ENCODE measurements at places on chromosomes 16 and 17.

DNA sequence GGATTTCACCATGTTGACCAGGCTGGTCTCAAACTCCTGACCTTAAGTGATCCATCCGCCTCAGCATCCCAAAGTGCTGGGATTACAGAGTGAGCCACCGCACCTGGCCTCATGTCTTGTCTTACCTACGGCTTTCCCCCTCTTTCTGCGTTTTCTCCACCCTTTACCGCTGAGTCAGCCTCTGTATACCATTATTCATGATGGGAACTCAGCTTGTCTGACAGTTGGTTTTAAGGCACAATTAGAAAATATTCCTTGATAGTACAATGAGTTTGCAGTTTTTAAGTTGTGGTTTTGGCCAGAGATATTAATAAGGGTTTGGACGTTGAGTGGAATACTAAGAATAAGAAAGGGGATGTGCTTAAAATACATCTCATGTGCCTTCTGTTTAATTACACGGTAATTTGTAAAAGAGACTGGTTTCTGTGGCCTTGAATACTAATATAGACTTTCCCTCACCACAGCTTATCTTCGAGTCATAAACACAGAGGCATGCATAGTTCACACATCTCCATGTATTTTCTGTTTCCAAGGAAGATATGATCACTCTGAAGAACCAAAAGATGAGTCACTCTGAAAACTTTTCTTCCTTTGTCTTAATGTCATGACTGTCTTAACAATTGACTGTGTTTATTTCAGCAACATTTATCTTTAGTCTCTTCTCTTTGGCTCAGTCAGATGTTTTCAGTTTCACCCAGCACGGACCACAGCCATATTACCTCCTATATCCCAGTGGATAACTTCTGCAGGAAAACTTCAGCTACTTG is 54.4 kb downstream of the PITPNC1 start:
- no peak for DNase-seq

DNA sequence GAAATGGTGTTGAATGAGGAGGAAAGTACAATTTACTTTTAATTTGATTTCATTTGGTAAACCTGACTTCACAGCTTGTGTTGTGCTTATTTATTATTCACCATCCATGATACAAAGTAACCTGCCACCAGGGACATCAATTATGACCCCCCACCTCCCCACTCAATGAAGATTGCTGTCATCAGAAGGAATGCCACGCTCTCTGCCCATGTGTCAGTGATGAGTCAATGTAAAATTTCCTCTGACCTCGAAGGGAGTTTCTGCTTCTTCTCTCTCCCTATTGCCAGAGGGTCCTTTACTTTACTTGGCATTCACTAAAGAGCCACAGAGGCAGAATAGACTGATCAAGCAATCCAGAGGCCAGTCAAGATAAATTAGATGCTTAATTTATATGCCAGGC is 759.7 kb downstream of the CDH11 start:
- no peak for DNase-seq

GRCh38 chr17:17402558-17402957 is 74.2 kb upstream of the MED9 start:
- no peak for DNase-seq

- no peak for DNase-seq
These were observed 22.7 kb downstream of the LDHD start for GRCh38 chr16:75093598-75094540.

GRCh38 chr16:85891033-85891775 is 7.8 kb upstream of the IRF8 start:
- DNase-seq: no peak

DNA sequence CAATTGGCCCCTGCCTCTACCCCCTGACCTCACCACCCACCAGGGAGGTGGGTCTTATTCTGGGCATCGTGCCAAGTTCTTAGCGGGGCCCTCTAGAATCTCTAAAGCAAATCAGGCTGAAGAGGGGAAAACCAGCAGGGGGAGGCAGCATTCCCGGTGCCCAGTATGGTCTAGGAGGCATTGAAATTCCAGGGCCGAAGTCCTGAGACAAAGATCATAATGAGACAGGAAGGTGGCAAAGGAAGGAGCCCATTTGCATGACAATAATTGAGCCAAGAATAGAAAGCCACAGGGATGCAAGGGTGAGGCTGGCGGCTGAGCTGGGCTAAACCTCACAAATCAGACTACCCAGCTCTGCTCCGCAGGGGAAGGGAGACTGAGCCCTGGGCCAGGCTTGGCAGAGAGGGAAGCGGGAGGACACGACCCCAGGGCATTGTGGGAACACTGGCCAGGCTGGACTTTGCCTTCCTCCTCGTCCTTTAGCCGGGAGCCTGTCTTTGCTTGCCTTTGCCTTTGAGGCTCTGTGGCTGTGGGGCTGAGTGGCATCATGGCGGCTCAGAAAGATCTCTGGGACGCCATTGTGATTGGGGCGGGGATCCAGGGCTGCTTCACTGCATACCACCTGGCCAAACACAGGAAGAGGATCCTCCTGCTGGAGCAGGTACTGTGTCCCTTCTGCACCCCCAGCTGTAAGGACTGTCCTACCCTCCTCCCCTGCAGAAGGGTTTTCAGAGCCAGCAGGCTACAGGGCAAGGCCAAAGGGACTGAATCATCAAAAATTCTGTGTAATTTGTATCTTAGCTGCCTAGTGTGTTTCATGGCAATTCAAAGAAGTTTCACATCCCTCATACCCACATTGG is at the start of gene PIPOX:
TSS of gene PIPOX (plus strand) at position 463 of the 860 bp plus-strand sequence. CDS start at position 548, 85 bp downstream.
- no peak for DNase-seq

GRCh38 chr16:57996406-57997175 is 3.9 kb downstream of the ZNF319 start:
- no peak for DNase-seq

- DNase-seq: no peak
These were observed 47.7 kb upstream of the XYLT1 start for GRCh38 chr16:17518441-17518840.

DNA sequence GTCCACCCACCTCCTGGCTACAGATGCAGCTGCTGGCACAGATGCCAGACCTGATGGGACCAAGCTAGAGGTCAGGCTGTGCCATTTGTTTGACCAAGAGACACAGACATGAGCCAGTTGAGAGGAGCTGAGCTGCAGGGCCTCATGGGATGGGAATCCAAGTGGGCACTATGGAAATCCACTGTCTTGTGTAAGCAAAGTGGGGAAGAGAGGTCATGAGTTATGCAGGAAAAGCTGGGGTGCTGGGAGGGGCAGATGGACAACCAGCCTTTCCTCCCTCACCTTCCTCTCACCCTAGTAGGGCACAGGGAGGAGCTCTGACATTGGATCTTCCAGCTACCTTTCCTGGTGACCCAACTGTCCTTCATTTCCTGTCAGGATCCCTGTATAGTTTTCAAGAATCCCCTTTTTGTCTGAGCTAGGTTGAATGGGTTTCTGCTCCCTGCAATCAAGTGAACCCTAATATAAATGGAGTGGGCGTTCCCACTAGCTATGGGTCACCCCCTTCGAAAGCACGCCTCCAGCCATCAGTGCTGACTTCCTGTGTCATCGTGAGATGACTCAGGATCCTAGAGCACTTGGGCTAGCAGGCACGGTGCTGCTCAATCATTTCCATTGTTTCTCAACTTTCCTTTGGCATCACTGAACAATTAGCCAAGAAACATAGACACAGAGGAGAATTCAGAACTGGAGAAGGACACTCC is 13.6 kb downstream of the ATPAF2 start:
- DNase-seq: no peak

DNA sequence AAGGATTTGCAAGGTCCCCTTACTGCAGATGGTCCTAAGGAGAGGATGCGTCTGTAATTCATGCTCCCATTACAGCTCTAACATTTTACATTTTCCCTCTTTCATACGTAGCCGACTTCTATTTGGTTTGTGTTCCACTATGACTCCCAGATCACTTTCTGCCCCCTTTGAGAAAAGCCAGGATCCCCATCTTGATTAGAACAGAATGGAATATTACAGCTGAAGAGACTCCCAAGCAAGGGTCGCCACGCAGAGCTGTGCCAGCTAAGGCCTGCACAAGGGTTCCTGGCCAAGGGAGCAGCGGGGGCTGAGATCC is 3.4 kb upstream of the CDT1 start:
- DNase-seq: no peak

- no peak for DNase-seq
These were observed 28.2 kb upstream of the HAS3 start for GRCh38 chr16:69077251-69077650.

DNA sequence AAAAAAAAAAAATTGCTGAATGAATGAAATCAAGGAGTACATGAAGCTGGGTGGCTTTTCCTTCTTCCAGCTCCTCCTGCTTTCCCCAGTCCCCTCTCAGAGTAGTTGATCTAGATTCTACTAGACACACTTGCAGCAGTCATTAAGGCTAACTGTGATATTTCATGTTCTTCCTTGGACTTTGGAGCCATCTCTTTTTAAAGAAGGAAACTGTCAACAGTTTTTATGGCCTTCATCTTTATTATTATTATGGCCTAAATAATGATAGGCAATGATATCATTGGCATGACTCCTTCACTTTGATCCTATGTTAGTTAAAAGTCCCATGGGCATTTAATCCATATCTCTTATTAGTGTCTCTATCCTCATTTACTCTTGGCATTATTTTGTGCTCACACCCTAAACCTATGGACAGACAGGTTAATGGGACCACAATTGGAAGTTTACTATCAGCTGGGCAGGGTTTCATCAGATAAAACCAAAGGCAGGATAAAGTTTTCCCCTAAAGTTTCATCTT is 9.7 kb downstream of the C17orf78 start:
- no peak for DNase-seq

- no peak for DNase-seq
These were observed 10.9 kb upstream of the ITGA2B start for GRCh38 chr17:44400226-44400847.

- no peak for DNase-seq
These were observed 36.0 kb downstream of the OSBPL7 start for GRCh38 chr17:47785538-47786123.

GRCh38 chr16:89287777-89288576 is 70.5 kb downstream of the ZNF778 start:
- no peak for DNase-seq

DNA sequence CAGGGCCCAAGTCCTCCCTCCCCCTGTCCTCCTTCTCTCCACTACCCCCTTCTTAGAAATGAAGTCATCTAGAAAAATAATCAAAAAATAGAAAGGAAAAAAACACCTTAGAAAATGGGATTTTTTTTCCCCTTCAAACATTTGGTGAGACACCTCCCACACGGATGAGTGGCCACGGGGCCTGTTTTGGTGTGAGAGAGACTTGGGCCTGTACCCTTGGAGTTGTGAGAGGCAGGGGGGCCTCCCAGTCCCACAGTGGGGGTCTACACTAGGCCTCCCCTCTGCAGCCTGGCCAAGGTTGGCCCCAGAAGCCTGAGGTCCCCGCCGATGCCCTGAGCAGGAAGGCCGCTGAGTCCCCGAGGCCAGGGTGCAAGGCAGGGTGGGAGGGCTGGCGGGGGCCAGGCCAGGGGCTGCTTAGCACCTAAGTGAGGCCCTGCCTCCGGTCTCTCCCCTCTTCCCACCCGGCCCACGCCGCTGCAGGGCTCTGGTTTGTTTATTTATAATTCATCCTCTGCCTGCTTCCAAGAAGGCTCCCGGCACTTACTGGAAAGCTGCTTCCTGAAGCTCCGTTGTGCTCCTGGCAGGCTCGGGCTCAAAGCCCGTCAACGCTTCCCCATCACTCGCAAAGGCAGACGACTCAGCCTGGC is 26.4 kb downstream of the NPTX1 start:
- no peak for DNase-seq

DNA sequence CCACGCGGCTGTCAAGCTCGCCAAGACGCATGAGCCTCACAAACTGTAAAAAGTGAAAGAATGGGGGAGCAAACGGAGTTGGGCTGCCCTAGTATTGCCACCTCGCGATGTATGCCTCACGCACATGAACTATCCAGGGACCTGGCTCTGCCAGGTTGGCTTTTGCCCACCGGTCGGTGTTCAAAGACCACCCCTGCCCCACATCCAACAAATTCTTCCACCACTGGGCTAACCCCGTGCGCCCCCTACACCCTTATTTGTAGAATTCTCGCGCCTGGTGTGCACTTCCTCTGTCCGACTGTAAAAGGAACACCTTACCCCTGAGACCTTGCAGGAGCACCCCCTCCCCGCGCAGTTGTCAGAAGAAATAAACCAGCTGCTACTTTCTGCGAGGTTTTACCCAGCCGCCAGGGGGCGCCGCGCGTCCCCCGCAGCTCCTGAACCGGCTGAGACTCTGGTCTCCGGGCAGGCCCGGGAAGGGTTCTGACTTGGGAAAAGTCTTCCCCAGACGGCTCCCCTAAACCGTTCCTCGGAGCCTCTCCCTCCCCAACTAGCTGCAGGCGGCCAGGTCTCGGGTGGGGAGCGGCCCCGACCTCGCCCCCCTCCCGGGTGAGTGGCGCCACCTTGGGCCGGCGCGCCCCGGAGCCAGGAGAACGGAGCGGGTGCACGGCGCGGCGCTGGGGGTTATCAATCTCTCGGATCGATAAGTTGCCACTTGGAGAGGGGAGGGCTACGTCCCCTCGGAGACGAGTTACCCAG is 1.7 kb upstream of the ZNF423 start:
- no peak for DNase-seq

GRCh38 chr17:14330492-14330962 is 29.6 kb downstream of the HS3ST3B1 start:
- DNase-seq: no peak

GRCh38 chr16:51916231-51916630 is 630.7 kb downstream of the TOX3 start:
- DNase-seq: no peak

DNA sequence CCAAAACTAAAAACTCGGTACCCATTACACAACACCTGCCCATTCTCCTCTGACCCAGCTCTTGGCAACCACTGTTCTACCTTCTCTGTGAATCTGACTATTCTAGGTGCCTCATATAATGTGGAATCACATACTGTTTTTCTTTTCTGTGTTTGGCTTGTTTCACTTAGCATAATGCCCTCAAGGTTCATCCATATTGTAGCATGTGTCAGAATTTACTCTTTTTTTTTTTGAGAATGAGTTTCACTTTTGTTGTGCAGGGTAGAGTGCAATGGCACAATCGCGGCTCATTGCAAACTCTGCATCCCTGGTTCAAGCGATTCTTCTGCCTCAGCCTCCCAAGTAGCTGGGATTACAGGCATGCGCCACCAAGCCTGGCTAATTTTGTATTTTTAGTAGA is 59.5 kb upstream of the RBL2 start:
- no peak for DNase-seq
